ENCODE measurements at places on chromosomes 4 and X. TPM values are rescaled to one million over a fixed set of nuclear protein-coding genes. Genes with fewer than 3 reads are reported as not detected.

DCHS2 gene
- total RNA-seq, result 15.5 TPM

GRCh38 chrX:22689290-22689689 is 310.5 kb upstream of the DDX53 start:
- DNase-seq, result no peak

GRCh38 chr4:182139491-182139890 is 103.7 kb upstream of the TENM3 start:
- DNase-seq, result no peak

GRCh38 chr4:186240848-186241491 is 13.7 kb downstream of the KLKB1 start:
- no peak for DNase-seq

- DNase-seq, result no peak
Observed at GRCh38 chr4:40486534-40486933, 143.1 kb downstream of the RBM47 start.

All from spinal cord (tissue), 10 donors.